Activated T-cell treated with anti-CD3 and anti-CD28 coated beads, Interleukin-2, amount 50 U/mL, for 72 hours (primary cell): ENCODE measurements at places on chromosomes 11 and 22. TPM values are rescaled to one million over a fixed set of nuclear protein-coding genes. Genes with fewer than 3 reads are reported as not detected.

- peak; percentile 52 for DNase-seq
These were observed 6.3 kb upstream of the SYNGR1 start for GRCh38 chr22:39343259-39344045.

- DNase-seq: no peak
These were observed 90.1 kb upstream of the B3GAT1 start for GRCh38 chr11:134502153-134502550.

- DNase-seq: no peak
These were observed 927.9 kb downstream of the OPCML start for GRCh38 chr11:132604431-132604830.

Gene KCNQ1OT1
- total RNA-seq: 0.26 TPM

Gene C1QTNF5
- not detected for total RNA-seq

Gene OMP
- not detected for total RNA-seq

Gene PRRG4
- 0.37 TPM for total RNA-seq

Gene APOL1
- total RNA-seq: 44.5 TPM
